ENCODE measurements at places on chromosomes 11 and 22.

- DNase-seq: no peak
These were observed 14.1 kb upstream of the MIEF1 start for GRCh38 chr22:39487826-39488520.

DNA sequence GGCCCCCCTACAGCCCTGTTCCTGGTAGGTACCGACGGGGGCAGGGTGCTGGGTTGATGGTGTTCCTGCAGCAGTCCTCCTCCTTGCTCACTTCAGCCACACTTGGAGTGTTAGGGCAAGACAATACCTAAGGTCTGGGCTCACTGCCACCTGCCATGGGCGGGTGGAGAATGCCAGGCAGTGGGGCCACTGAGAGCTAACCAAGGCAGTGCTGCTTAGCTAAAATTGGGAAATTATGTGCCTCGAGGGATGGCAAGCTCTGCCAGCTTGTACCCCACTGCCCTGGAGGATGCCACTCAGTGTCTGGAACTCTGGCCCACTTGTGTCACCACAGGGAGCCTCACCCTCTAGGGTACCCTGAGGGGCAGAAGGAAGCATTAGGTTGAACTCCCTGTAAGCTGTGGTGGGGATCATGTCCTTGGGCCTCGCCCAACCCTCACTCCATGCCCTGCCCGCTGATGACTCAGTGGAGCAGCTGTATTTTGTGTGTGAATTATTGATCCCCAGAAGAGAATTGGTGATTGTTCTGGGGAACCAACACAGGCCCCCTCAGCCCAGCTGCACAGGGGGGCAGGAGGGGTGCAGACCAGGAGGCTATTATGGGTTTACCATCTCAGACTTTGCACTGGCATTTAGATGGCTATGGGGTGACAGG lies 17.7 kb downstream of the PHLDB1 start:
- no peak for DNase-seq

DNA sequence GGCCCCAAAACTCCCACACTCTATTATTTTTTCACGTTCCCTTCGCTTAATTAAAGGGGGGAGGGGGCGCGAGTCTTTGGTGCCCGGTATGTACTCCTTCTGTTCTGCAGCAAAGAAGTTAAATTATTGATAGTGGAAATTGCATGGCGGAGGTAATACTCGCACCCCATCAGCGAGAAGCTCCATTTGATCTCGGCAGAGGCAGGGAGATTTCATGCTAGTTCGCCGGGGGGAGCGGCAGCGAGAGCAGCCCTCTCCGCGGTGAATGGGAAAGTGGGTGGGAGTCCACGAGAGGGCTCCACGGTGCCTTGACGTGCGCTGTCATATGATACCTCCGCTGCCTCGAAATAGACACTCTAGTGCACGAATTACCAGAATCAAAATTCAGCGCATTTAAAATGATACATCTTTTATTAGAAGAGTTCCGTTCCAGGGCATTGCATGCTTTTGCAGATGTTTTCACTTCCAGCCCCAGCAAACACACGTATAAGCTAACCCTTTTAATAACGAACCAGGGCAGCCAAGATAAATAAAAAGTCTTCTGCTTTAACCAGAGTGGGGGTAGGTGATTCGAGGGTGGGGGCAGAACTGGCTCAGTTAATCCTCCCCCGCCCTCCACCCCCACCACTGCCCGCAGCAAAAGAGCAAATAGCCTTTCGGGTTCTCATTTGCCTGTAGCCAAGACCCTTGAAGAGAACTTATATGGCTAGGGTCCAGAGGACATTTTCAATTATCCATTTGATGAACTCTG lies 1.3 kb upstream of the BDNF start:
- no peak for DNase-seq

- no peak for DNase-seq
These were observed 27.5 kb downstream of the SNX19 start for GRCh38 chr11:130888790-130889189.

DNA sequence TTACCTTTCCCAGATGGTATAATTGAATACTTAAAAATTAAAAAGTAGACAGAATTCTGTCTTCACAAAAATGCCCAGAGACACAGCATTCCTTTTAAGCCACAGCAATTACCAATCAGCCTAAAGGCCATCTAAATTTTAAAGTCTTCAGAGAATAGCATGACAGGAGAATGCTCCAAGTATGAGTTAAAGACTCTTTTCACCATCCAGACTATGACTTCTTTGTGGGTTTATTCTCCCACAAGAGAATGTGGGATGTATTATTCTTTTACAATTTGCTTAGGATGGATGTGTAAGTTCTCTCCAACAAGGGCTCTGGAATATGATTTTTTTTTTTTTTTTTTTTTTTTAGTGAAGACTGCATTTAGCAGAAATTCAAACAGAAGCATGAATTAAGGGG lies 249.9 kb downstream of the TTC28 start:
- DNase-seq: no peak
